Activated CD4-positive, alpha-beta T cell treated with anti-CD3 and anti-CD28 coated beads for 1 hour (primary cell): ENCODE measurements at places on chromosomes 2 and 18.

GRCh38 chr2:168662651-168663208 lies 139.7 kb upstream of the NOSTRIN start:
- no peak for DNase-seq

DNA sequence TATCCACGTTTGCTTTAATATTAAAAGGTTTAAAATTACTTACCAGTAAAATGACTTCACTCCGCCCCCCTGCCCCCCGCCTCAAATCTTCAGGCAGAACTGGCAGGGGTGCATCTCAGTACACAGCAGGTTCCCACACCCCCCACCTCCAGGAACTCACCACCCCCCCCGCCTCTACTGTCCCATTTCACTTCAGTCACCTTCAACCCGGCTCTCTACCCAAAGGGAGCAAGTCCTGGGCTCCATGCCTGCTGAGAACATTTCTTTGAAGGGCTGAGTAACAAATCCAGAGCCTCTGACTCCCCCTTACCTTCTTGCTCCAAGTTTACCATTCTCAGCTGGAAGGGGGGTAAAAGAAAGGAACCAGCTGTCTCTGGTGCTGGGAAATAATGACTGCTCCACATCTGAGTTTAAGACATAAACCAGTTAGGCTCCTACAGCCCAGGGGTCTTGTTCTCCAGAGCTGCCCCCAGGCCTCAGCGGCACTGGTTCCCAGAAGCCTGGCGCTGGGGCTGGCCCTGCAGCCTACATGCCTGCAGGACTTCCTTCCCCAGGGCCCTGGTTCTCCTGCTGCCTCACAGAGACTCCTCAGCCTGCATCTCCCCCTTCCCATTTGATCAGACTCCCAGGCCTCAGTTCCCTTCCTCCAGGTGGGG lies 42.8 kb downstream of the DNMT3A start:
- DNase-seq, result no peak

DNA sequence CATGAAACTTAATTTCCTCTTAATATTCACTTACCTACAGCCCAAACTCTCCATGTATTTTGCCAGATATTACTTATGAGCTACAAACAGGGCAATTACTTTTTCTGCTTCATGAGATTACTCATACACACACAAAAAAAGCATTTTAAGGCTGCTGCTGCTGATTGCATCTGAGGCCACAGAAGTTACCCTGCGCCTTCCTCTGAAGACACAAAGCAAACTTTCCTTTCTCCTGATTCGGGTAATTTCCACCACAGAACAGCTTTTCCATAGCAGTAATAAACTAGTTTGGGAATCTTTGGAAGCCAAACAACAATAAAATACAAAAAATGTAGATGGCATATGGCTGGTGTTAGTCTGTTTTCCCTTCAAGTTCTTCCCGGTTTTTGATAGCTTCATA lies 6.2 kb downstream of the TTC32 start:
- no peak for DNase-seq

GRCh38 chr2:173424886-173425285 lies 70.2 kb downstream of the CDCA7 start:
- no peak for DNase-seq

DNA sequence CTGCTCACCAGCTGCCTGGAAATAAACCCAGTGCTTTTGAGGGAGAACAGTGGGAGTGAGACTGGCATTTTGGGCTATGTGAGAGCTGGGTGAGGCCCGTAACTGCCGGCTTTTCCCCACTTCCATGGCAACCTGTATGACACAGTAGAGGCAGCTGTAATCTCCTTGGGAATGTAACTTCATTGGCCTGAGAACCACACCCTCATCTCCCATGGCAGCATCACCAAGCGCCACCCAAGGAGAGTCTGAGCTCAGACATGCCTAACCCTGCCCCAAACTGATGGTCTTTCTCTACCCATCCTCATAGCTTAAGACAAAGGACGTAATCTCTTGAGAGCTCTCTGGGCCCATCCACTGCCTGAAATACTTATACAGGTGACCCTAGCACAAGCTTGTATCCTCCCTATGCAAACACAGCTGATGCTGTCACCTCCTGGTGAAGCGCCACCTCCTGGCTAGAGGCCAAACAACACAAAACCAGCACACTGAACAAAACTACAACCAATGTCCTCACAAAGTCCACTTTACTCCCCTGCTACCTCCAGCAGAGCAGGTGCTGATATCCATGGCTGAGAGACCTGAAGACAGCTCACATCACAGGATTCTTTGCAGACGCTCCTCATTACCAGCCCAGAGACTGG lies 763.4 kb upstream of the NRXN1 start:
- DNase-seq, result no peak

DNA sequence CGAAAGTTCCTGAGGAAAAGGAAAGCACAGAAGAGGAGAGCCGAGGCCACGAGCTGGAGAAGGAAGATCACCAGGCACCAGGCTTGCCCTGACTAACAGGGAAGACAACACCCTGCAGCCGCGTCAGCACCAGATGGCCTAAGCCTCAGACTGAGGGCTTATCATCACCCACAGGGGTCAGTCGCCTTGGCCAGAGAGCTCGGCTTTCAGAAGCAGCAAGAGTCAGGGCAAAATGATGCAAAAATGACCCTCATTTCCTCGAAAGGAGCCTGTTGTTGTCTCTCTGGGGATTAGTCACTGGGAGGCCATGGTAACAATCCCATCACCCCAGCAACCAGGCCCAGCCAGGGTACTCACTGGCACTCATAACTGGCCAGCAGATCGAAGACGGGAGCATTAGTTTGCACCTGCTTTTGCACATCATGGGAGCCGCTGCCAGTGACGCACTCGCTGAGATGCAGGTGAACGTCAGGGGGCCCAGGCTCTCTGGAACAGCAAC lies 42.7 kb upstream of the ZFP36L2 start:
- DNase-seq, result no peak

DNA sequence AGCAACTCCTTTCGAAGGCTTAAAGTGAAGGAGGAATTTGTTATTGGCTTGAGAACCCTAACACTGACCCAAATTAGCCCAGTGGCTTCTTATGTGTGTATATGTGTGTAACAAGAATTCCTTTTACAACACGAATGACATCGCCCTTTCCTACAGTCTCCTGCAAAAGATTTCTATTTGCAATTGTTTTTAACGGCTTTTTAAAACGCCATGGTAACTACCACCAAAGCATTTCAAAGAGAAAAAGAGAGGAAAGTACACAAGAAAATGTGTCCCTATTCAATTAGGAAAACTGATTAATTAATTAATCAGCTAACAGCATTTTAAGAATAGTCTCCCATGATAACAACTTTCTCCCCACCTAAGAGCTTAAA lies 58.1 kb downstream of the PAX3 start:
- no peak for DNase-seq

- DNase-seq, result no peak
Observed at GRCh38 chr2:202040079-202040844, 6.6 kb downstream of the FZD7 start.

DNA sequence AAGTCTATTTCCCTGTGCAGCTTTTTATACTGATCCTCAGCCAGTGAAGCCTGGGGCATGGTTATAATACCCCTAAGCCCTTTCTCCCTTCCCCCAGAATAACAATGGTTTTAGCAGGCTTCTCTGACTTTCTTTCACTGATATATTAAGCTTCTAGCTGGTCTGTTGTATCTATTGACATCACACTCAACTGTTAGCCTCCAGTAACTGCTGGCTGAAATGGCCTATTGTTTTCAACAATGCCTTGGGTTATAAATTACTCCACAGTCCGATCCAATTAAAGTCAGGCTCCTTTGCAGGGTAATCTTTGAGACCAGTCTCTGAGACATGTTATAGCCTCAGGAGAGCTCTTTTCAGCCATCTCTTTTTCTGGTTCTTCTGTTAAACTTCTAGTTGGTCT lies 2.9 kb upstream of the SLC9A4 start:
- no peak for DNase-seq

- DNase-seq, result peak; percentile 64
Observed at GRCh38 chr2:37585982-37586621, 85.3 kb downstream of the CDC42EP3 start.

- DNase-seq, result no peak
Observed at GRCh38 chr2:37641582-37642171, 29.8 kb downstream of the CDC42EP3 start.

DNA sequence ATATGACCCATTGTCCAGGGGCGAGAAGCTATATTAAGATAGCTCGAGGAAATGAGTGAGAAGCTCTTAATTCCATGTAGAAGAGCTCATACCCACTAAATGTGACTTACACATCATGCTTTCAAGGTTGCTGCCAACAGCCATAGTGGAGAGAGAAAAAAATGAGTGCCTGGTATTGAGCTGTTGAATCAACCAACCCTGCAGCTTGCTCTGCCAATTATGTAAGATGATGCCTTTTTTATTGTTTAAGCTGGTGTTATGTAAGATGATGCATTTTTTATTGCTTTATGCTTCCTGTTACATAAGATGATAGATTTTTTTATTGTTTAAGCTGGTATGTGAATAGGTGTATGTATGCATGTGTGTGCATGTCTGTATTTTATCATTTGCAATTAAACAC lies 228.2 kb downstream of the CCDC178 start:
- DNase-seq, result no peak

DNA sequence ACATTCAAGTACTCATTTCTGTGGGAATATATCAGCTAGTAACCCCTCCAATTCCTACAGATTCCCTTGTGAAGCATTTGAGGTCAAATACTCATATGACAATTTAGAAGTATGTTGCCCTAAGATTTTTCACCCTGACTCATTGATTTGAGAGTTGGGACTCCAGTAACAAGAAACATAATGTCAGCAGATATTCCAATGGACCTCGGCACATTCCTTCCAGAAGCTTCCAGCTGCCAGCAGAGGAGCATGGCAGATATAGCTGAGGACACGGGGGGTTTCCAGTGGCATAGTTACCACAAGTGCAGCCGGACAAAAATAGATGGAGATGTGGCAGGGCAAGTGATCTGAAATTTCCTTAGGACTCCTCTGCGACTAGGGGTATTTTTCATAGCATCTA lies 101.9 kb upstream of the ARHGAP28 start:
- no peak for DNase-seq

- no peak for DNase-seq
Observed at GRCh38 chr2:235271936-235272335, 221.9 kb upstream of the AGAP1 start.

DNA sequence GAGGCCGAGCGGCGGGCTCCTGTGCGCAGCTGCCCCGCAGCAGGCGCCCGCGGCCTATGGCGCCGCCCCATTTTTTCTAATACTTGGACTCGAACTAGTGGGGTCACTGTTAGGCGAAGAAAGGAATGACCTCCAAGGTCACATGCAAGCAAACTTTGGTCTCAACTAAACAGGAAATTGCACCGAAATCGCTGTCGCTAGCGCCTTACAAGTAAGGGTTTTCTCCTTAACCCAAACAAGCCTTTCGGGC lies 339 bp downstream of the ACAA2 start:
- DNase-seq, result no peak
